Astrocyte of the cerebellum (primary cell): ENCODE measurements at places on chromosomes 7 and 10.

DNA sequence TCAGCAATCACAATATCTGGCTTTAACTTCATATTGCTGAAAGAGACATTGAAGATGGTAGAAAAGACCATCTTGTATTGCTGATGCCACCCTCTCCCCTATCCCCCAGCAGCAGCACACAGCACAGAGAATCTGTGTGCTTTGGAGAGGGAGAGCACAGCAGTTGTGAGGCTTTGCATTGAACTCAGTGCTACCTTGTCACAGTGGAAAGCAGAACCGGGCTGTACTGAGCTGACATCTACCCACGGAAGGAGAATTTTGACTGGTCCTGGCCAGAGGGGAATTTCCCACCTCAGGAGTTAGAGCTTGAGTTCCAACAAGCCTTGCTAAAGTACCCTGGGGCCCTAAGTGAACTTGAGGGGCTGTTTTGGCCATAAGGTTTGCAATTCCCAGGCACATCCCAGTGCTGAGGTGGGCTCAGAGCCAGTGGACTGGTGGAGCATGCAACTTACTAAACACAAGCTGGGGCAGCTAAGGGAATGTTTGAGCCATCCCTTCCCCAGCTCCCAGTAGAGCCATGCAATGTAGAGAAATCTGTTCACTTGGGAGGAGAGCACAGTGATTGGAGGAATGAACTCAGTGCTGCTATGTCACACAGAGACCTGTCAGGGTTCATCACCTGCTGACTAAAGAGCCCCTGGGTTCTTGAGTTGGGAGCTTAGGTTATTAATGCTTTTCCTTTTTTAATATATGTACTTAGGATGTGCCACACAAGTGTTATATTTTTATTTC, 62.1 kb downstream of the OR13A1 start:
- no peak for DNase-seq

- DNase-seq, result no peak
Observed at GRCh38 chr7:41861642-41862041, 158.8 kb upstream of the INHBA start.

GRCh38 chr7:134943785-134944400, 42.4 kb upstream of the AGBL3 start:
- DNase-seq, result no peak

GRCh38 chr10:79255007-79255507, 92.2 kb upstream of the PPIF start:
- DNase-seq, result no peak

GRCh38 chr10:75223507-75223906, 12.2 kb downstream of the COMTD1 start:
- DNase-seq, result no peak

GRCh38 chr7:46463170-46463569, 542.1 kb upstream of the IGFBP3 start:
- DNase-seq, result no peak

DNA sequence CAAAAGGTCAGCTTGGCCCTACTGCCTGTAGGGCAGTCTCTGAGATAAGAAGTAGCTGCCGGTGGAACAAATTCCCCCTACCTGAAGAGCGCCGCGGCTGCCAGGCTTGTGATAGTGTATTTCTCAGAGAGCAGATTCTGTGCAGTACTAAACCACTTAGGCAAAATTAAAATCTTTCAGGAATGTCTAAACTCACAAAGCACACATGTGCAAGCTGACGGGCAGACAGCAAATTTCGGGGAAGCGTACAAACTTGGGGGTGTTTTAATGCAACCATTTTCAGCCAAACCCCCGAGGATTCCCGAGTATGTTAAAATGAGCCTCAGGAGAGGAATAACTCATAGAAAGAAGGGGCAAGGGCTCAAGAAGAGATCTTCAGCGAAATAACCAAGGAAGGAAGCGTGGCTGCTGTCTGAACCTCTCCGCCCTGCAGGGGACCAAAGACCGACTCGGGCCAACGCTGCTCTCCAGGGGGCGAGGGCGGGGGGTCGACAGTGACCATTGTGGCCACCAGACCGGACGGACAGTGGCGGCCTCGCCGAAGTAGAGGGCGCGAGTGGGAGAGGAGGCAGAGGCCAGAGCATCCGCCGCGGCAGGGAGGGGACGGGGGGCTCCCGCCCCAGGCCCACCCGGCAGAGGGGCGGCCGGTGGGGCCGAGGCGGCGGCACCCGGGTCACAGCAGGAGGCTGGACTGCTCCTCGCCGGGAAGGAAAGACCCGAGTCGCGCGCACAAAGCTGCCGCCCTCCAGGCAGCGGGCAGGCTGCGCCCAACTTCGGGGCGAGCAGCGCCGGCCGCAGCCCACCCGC, 819 bp downstream of the HYCC1 start:
- no peak for DNase-seq
